ENCODE measurements at places on chromosomes 2 and 18.

DNA sequence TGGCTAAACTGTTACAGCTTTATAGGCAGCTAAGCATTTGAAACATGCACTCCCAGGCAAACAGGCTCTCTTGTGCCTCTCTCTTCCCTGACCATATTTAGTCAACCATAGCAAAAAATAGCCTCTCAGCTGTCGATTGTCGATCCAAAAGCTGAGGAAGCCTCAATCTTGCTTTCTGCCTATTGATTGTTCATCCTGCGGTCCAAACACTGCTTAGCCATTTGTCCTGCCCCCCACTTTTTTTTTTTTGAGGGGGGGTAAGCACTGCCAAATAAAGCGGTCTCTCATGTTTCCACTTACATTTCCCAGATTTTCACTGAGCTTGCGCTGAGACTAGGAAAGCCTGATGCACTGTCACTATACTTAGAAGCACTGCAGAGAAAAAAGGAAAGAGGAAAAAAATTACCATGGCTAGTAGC lies 90.8 kb downstream of the MIB1 start:
- no peak for DNase-seq

- DNase-seq, result no peak
These were observed 49.3 kb downstream of the SLC39A10 start for GRCh38 chr2:195706161-195706900.

DNA sequence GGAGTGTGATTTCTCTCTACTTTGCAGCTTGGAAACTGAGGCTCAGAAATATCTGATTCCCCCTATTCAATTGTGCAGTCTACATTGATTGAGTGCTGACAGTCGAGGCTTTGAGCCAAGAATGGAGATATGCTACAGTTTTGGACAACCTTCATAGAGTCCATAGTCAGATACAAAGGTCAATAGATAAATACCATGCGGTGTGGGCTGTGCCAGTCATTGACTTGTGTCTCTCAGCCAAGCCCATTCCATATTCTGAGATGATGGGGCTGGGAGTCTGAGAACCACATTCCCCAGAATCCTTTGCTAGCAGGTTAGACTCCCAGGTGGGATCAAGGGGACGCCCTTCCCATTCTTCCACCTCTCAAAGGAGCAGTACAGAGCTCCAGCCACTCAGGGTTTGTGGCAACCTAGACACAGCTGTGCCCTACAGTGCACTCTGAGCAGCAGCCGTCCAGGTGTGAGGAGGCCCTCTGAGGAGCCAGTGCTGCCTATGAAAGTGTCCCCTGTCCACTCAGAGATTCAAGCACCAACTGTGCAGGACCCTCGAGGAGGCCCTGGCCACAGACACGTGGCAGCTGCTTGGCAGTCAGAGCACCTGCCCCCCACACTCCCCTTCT lies 348.3 kb downstream of the CYRIA start:
- DNase-seq, result no peak

DNA sequence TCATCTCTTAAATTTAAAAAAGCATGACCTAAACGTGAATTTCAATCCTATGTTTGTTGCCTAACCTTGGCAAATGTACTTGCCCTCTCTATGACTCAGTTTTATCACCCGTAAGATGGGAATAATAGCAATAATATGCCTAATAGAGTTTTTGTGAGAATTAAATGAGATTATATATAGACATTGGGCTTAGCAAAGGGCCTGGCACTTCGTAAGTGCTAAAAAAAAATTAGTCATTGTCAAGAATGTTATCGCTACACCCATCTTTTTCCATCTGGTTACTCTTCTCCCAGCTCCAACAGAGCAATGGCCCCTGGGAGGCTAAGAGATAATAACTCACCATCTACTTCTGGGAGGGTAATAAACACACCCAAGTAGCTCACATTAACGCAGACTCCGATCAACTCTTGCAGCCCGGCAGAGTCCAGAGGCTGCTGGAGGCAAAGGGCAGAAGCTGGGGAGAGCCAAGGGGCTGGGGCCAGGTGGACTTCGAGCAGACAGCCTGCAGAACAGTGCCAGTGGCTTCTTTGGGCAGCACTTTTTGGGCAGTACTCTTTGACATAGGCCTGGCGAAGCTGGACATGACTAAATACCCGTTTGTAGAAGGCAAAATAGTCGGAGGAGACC lies 63.9 kb upstream of the STPG4 start:
- DNase-seq, result no peak

- DNase-seq, result no peak
These were observed 404.3 kb downstream of the BCL11A start for GRCh38 chr2:60149176-60149575.

DNA sequence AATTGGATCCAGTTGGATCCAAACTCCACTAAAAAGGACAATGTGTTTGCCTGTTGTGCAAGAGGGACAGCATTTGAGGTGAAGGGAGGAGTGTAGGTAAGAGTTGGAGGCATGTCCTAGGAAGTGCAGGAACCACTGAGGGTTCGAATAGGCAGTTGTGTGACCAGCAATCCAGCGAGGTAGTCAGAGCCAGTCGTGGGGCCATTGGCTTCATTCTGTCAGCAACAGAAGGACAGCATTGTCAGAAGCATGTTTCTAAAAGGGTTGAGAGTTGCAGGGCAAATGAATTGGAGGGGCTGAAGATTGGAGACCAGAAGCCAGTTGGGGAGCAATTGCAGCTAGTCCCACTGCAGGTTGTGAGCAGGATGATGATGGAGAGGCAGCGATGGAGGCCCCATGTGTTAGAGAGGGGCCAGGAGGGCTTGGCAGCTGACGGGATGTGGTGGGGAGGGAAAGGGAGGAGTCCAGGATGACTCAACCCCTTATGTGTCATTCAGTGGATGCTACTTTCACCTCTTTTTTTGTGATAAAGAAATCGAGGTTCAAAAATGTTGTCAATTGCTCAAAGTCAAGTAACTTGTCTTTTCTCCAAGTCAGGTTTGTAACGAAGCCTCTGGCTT lies 96.7 kb upstream of the SIX3 start:
- DNase-seq, result no peak

GRCh38 chr2:46915281-46915810 lies at the start of gene MCFD2:
Gene MCFD2 (minus strand): TSS chr2:46915806. CDS start chr2:46909171, 6,635 bp downstream.
- DNase-seq, result no peak

DNA sequence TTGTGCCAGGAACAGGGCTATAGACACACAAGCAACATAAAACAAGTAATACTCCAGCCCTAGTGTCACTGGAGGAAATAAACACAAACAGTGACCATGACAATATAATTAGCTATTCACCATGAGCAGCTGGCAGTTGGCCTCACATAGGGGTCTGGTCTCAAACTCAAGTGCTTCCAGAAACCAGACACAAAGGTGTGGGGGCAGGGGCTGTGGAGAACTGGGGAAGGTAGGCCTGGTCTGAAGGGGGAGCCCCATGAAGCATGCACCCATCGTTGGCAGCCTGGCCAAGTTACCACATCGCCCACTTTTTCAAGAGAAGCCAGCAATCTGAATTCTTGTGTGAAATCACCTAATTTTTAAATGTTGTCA lies 49.5 kb upstream of the SP3 start:
- DNase-seq, result no peak

GRCh38 chr2:9887513-9887912 lies 44.2 kb downstream of the TAF1B start:
- DNase-seq, result no peak

DNA sequence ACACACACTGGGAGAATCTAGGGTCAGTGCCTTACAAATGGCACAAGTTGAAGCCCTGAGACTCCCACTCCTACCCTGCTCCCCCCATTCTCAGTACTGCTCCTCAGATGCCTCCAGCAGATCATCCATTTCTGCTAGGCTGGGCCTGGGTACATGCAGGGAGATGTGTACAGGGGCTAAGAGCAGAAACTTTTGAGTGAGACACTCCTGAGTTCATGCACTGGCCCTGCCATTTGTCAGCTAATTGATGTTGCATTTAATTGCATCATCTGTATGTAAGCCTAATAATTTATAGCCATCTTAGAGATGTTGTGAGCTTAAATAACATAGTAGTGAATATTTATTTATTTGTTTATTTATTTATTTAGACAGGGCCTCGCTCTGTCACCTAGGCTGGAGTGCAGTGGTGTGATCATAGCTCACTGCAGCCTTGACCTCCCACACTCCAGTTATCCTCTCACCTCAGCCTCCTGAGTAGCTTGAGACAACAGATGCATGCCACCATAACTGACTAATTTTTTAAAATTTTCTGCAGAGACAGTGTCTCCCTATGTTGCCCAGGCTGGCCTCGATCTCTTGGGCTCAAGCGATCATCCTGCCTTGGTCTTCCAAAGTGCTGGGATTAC lies 4.8 kb upstream of the CASP8 start:
- no peak for DNase-seq

DNA sequence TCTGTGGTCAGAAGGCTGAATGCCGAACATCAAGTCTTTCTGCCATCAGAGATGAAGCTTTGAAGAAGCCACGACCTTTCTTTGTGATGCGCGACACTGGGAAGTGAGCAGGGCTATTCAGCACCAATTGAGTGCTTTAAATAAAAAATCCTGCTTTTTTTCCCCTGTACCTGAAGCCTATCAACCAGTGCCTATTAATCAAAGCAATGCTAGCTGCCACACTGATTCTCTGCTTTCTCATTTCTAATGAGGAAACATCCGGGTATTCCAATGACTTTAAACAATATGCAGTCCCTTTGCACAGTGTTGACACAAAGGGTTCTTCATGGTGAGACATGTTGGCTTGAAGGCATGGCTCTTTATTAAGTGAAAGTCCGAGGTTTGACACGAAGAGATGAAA lies 88.0 kb downstream of the GALR1 start:
- no peak for DNase-seq

GRCh38 chr2:175815537-175815936 lies 186.5 kb downstream of the LNPK start:
- DNase-seq, result no peak

DNA sequence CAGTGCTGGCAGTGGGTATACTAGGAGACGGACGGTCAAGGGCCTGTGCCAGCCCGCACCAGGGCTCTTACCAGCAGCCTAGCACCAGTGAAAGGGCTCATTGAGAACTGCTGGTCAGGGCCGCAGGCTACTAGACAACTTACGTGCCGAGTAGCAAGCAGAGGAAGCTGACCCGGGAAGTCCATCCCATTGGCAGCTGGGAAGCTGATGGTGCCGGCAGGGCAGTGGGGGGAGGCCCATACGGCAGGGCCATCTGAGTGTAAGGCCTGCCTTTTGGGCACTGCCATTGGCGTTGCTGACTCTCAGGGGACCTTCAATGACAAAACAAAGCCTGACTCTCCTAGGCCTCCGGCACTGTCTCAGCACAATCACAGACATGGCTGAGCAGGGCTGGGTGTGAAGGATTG lies 20.6 kb downstream of the EFR3B start:
- no peak for DNase-seq

- no peak for DNase-seq
These were observed 19.8 kb downstream of the CCDC88A start for GRCh38 chr2:55399815-55400214.

DNA sequence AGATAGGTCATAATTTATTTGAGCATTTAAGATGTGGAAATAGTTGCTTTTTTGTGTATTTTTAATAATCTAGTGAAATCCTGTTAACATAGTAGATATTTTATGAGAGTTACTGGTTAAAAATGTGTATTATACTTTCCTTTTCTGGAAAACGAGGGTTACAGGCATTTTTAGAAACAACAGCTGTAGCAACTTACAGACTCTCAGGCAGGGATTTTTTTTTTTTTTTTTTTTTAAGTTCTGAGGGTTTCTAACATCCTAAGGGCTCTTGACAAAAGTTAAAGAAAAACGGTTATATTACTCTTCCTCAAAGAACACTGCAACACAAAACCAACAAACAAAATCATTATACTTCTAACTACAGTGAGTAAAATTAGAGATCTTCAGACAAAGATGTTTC lies 205.9 kb downstream of the ACKR3 start:
- no peak for DNase-seq

GRCh38 chr2:197134206-197134605 lies 176.4 kb downstream of the ANKRD44 start:
- DNase-seq, result no peak

GRCh38 chr2:207616185-207616584 lies 9.0 kb downstream of the METTL21A start:
- DNase-seq, result no peak

DNA sequence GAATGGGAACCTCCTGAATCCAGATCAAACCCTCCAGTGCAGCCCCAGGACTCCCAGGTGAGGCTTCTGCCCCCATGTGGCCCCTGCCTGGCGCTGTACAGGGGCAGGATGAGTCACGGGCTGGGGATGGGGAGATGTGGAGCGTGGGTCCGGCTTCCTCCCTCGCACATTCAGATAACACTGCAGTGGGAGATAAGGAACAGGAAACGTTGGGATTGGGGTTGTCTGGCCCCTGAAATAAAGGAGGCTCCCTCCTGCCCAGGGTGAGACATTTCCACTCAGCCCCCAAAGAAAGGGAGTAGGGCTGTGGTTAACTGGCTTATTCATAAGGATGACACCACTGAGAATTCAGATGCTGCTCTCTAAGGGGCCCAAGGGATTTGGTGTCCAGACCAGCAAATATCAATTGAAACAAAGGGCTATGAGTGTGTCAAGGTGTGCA lies 30.7 kb downstream of the IGFBP5 start:
- no peak for DNase-seq
